Kidney (tissue), 22 donors: ENCODE measurements at places on chromosomes 5 and 9.

GRCh38 chr5:34011536-34011935 lies 3.7 kb upstream of the AMACR start:
- no peak for DNase-seq

- DNase-seq = no peak
Measured at GRCh38 chr5:113520429-113520828, 6.9 kb downstream of the YTHDC2 start.

GRCh38 chr5:113608113-113608596 lies 94.7 kb downstream of the YTHDC2 start:
- no peak for DNase-seq

GRCh38 chr5:72844218-72844603 lies 27.8 kb downstream of the TNPO1 start:
- no peak for DNase-seq

DNA sequence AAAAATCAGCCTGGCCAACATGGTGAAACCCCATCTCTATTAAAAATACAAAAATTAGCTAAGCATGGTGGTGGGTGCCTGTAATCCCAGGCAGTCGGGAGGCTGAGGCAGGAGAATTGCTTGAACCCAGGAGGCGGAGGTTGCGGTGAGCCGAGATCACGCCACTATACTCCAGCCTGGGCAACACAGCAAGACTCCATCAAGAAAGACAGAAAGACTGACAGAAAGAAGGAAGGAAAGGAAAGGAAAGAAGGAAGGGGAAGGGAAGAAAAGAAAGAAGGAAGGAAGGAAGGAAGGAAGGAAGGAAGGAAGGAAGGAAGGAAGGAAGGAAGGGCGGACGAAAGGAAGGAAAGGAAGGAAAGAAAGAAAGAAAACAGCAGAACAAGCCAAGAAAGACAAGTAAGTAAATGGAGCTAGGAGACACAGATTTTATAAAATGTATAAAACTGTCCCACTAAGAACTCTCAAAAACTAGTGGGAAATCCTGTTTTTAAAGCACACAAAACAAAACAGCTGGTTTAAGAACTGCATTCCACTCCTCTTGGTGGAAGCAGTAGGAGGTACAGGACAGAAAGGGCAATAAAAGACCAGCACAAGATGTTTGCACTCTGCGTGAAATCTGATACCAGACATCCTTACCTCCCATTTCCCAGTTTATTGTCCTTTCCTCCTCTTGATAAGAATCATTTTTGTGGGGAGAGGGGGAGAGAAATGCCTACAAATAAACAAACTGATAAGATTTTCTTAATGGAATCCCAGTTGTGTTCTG lies 46.7 kb downstream of the MYO10 start:
- no peak for DNase-seq

DNA sequence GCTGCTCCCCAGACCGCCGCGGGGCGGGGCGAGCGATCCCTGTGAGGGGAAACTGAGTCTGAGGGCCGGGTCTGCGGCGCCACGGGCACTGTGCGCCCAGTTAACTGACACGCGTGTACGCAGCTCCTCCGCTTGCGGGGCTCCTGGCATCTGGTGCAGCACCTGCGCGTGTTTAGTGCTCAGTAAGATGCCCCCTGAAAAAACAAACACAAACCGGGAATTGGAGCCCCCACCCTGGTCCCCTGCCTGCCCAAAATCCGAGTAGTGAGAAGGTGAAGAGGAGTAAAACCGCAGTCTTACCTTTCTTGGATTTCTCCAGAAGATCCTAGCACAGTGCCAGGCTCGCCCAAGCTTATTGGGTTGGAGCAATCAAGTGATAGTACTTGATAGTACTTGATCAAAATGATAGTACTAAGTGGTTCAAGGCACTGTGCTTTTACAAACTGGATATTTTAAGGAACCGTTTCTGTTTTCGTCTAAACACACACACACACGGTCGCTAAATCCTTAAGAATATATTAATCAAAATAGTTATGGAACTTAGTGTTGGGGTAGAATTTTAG lies 2.7 kb upstream of the TRAF1 start:
- no peak for DNase-seq

DNA sequence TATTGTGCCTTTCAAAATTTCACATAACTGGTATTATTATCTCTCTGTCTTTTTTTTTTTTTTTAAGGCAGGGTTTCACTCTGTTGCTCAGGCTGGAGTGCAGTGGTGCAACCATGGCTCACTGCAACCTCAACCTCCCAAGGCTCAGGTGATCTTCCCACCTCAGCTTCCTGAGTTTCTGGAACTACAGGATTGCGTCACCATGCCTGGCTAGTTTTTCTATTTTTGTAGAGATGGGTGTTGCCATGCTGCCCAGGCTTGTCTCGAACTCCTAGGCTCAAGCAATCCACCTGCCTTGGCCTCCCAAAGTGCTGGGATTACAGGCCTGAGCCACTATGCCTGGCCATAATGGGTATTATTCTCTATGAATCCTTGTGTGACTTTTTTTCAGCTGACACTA lies 402.3 kb upstream of the SMARCA2 start:
- DNase-seq = no peak

DNA sequence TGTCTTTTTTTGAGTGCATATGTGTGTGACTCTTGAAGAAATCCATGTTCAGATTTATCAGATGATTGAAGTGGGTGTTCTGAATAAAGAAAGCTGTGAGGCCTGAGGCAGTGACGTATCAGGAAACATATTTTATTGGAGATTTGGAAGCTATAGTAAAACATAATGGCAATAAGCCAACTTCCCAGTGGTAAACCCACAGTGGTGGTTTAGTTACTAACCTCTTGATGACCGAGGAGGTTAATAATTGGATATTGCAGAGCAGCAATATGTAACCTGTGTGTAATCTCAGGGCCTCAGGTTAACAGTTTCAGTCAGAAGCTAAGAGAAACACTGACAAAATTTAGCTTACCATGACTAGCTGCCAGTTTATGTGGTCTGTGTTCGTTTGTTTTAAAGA lies 6.9 kb downstream of the RGMB start:
- no peak for DNase-seq

DNA sequence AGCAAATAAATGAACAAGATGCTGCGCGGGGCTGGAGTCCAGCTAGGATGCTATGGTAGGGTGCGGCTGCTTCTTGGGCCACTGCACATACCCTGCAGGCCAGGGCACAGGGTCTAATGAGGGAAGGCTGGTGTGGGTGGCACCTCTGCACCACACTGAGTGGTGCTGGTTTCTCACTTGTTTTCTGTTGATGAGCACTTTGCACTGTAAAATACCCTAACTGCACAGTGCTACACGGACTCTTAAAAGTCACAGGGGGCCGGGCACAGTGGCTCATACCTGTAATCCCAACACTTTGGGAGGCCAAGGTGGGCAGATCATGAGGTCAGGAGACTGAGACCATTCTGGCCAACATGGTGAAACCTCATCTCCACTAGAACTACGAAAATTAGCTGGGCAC lies 52.7 kb upstream of the DMRT1 start:
- no peak for DNase-seq

DNA sequence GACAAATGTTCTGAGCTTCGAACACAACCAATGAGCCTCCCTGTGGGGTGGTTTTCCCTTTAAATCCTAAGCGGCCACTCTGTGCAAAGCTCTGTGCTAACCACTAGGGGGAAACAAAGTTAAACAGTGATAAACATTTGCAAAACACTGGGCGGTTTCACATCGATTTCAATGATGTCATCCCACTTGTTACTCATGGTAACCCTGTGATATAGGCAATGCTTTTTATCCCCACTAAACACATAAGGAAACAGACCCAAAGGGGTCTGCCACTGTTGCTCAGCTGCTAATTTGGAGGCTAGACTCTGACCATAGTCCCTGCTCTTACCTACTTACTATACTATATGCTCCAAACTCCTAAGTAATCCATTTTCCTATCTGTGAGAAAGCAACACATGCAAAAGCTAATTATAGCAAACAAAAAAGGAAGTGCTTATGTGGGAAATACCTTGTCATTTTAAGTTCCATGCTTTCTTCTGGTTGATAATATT lies 57.3 kb downstream of the PTPN3 start:
- DNase-seq = peak; percentile 78

GRCh38 chr9:71446106-71446472 lies 322.2 kb downstream of the CEMIP2 start:
- DNase-seq = no peak

- DNase-seq = no peak
Measured at GRCh38 chr9:130287736-130288135, 22.2 kb downstream of the HMCN2 start.

DNA sequence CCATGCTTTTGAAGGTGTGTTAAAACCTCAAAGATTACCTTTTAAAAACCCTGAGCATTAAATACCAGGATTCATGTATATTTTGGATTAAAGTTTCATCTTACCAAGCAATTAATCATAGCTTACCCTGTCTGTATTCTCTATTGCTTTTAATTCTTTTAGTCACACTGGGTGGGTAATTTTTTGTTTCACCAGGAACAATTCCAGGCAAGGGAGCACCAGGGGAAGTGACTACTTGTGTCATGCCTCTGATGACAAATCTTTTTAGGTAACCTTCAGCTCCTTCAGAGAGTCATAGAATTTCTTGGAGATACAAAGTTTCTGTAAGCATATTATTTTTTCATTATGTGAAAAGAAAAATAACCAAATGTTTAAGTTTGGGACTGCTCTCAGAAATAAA lies 33.4 kb upstream of the ANXA1 start:
- no peak for DNase-seq
